ENCODE measurements at places on chromosomes 1 and 21.

GRCh38 chr1:37449936-37450335, 24.4 kb upstream of the ZC3H12A start:
- DNase-seq, result no peak

DNA sequence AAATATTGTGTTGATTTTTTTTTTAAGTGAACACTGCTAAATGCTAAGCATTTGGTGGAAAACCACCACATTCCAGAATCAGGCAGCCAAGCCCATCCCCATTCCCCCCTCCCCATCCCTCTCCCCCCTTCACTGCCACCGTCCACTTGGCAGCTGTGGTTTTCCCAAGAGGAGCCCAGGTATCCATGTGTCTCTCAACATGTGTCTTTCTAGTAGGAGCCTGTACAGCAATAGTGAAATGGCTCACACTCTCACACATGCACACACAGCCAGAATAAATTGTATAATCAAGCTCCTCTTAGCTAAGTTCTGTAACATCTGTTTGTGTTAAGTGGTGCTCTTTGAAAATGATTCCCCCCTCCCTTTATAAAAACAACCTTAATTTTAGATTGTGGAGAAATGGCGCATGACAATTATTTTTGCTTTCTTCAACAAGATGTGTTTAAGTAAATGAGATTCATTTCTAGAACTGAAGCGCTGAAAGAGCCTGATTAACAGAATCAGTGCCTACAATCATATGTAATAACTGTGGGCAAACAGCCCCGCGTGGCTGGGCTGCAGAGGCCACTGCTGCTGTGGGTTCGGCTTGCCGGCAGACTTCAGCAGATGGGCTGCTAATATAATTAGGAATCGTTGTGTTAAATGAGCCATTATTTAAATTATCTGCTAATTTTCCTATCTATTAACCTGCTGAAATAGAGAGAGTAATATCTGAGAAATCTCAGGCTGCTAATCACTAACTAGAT, 43.3 kb downstream of the BACE2 start:
- DNase-seq, result no peak

DNA sequence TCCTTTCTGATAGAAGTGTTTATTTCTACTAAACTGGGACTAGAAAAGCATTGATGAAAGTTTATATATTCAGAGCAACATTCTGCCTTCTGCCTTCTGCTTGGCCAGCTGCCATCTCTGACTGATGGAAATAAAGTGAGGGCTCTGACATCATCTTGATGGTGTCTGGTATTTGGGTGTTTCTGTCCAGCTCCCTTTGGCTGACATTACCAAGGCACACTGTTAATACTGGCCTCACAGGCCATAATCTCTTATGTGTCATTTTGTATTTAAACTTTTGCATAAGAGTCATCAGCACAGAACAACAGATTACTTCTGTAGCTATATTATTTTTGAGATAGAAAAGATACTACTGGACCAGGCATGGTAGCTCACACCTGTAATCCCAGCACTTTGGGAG, 216.9 kb downstream of the RYR2 start:
- DNase-seq, result no peak

DNA sequence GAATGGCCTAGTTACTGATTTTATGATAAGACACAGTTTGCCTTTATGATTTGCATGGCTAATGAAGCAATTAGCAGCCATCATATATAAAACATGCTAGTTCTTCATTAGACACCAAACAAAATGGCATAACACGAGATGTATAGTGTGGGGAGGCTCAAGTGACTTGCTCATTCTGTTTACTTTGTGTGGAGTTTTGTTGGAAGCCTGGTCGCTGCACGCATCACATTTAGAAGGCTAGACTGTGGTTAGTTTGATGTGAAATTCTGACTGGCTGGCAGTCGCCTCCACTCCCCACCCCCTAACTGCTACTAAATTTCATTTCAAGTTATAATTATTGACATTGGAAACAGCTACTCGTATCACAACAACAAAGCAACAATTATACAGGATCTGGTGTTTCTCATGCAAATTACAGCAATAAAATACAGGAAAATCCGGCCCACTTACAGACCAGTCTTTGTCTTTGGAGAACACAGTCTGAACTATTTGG, 356.1 kb downstream of the LMO4 start:
- no peak for DNase-seq

DNA sequence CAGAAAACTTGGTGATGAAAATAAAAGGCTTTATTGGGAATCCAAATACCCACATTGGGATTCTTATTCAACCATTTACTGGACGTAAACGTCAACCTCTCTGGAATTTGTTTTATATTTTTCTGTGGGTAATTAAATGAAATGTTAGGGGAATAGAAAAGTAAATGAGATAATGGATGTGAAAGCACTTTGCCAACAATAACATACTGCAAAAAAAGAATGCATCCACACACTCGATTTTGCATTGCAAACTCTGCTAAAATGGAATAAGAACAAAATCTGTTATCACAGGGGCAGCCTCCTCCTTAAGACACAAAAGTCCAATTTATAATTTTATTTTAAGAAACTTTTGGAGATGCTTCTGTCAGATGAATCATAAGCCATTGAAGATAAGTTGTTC, 88.4 kb downstream of the ERG start:
- no peak for DNase-seq

- DNase-seq, result no peak
These were observed 49.0 kb downstream of the JAK1 start for GRCh38 chr1:64917328-64917861.

DNA sequence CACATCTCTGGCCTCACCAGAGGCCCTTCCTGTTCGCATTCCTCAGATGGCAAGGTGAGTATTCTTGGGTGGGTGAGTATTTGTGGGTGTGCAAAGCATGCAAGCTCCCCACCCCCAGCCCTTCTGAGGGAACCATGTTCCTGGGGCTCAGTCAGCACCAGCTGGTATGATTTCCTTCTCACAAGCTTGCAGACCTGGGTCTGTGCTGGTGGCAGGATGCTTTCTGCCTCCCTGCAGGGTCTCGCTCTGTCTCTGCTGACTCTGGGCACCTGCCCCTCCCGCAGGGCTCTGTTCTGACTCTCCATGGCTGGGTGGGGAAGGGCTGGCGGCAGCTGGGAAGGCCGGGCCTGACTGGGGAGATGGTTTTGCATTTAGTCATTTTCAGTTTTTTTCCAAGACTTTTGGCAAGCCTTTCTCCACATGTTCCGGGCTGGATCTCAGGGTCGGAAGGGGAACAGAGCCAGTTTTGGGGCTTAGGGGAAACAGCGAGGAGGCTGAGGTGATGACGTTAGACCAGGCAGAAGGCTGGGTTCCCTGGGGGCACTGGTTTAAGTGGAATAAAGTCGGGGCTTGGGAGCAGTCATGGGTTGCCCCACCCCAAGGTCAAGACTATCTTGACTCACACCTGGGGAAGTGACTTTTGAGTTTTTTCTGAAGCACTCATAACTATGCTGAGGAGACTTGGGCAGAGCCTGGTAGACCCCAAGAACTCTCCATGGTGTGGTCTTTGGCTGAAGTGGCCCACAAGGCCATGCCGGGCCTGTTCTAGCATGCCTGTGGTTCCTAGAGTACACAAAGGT, 6.2 kb downstream of the RASSF5 start:
- DNase-seq, result no peak

DNA sequence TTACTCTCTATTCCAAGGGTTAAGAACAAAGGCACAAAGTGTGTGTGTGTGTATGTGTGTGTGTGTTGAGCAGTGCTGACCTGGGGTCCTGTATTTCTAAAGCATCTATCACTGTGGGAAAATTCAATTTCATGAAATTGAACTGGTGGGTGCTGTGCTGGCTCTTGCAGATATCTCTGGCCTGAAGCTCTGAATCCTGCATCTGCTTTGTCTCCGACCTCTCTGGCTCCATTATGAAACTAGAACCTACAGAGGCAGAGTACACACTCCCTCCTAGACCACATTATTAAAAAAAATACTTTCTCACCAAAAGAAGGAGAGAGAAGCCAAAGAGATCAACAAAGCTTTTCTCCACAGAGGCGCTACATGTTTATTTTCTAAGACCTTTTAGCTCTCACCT, 88.4 kb upstream of the PDE4B start:
- no peak for DNase-seq

- DNase-seq, result no peak
These were observed 141.0 kb downstream of the USP25 start for GRCh38 chr21:15870819-15871218.

DNA sequence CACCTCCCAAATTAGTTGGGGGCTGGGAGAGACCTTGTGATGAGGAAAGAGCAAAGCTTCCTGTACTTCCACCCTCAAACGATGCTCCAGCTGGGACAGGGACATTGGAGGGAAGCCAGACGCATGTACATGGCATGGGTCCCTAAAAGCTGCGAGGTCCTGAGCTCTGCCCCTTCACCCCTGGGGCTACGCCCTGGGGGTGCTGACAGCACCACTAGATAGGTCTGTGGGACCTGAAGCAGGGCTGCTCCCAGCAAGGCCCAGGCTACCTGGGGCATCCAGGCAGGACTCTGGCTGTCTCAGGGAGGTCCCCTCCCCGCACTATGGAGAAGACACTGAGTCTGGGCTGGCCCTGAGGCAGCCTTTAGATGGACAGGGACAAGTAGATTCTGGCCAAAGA, 83.4 kb downstream of the DMRTB1 start:
- DNase-seq, result no peak

- DNase-seq, result peak; percentile 40
These were observed 187.2 kb downstream of the TOMM20 start for GRCh38 chr1:234941321-234942011.

GRCh38 chr1:187433598-187433997, 604.8 kb downstream of the PLA2G4A start:
- no peak for DNase-seq

GRCh38 chr1:116918714-116919357, 9.1 kb downstream of the PTGFRN start:
- no peak for DNase-seq

- DNase-seq, result no peak
These were observed 9.1 kb downstream of the YBEY start for GRCh38 chr21:46295177-46295770.

- DNase-seq, result no peak
These were observed 14.0 kb upstream of the HLCS start for GRCh38 chr21:36980280-36981048.

- DNase-seq, result no peak
These were observed 25.2 kb downstream of the B3GALT5 start for GRCh38 chr21:39637971-39638240.

- no peak for DNase-seq
These were observed 17.7 kb downstream of the NPHS2 start for GRCh38 chr1:179558078-179558477.
